ENCODE measurements at places on chromosomes 7 and 10.

- DNase-seq: no peak
These were observed 18.5 kb upstream of the ERLIN1 start for GRCh38 chr10:100204370-100204769.

DNA sequence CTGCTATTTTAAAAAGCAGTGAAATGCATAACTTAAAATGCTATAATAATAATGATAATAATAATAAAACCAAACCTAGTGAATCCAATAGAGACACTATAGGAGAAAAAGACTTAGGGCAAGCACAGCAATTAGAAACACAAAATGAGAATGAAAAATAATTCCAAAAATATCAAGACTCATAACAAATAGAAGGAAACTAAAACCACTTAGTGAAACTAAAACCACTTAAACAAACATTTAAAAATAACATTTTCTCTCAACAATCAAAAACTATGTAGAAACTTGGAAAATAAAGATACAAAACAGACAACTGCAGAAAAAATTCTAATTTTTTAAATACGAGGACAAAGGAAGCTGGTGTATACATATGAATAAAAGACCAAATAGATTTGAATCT lies 655.2 kb upstream of the NRG3 start:
- DNase-seq: no peak

- no peak for DNase-seq
These were observed 18.1 kb upstream of the PDIA4 start for GRCh38 chr7:149046416-149046815.

DNA sequence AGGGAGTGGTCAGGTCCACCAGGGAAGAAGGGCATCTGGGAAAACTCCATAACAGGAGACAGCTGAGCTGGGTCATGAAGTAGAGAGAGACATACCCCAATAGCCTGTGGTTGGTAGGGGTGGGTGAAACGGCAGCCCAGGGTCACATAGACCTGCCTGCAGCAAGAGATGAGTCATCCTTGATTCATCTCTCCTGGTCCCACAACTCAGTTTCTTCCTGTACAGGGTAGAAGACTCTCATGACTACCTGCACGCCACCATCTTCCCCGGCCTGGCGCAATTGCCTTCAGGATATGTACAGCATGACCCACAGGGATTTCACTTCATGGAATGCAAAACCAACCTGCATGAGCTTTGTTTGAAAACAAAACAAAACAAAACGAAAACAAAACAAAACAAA lies 45.1 kb upstream of the ADAM12 start:
- no peak for DNase-seq

GRCh38 chr7:36128448-36129047 lies 24.5 kb upstream of the EEPD1 start:
- DNase-seq: no peak

DNA sequence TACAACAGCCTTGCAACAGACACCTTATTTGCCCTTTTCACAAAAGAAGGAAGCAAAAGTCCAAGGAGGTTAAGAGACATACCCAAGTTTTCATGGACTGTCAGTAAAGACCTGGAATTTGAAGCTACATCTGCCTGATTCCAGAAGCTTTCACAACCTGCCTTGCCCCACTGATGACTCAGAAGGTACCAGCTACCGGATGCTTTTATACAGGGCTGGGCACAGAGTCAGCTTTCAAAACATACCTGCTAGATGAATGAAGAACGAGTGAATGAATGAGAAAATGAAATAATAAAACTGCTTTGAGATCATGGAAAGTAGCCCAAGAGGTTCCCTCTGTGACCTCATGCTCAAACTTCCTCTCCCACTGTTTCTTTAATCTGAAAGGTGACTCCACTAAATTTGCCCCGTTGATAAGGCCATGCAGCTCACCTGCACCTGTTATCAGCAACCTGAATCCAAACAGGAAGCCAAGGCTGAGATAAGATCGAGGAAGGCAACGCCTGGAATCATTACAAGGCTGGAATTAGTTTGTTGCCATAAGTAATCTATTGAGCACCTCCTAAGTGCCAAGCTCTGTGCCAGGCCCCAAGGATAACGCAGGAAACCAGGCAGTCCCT lies 151.5 kb downstream of the WDR11 start:
- DNase-seq: no peak

DNA sequence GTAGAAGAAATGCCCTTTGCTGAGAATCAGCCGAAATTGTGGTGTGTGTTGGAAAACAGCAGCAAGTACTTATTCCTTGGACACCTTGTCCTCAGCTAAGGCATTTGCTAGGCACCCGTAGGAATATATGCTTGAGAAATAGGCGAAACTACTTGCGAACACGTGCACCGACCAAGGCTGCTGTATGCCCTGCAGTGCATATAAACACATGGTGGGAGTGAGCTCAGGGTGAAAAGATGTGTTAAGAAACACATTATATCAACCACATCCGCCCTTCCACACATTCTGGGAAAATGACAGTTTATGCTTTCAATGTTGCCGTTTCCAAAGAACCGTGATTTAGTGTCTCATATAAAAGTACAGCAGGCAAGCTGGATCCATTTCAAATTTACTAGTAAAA lies 199.2 kb downstream of the JCAD start:
- DNase-seq: no peak

- no peak for DNase-seq
These were observed 92.9 kb downstream of the CELF2 start for GRCh38 chr10:11110539-11110938.

DNA sequence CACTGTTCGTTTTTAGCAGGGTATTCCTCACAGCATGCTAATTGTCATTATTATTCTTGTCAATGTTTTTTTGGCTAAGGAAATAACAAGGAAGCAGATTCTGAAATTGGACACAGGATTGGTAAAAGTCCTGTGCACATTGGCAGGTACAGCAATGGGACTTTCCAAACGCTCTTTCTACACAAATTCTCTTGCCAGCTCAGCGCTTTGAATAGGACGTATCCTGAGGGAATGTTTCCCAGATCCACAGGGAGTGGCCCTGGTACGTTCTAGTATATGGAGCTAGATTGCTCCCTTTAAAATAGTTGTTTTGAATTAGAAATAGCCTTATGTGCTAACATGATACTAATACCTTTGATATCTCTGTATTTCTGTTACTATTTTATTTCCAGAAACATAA lies 82.8 kb upstream of the GRB10 start:
- DNase-seq: no peak

GRCh38 chr10:68837626-68838322 lies 10.4 kb downstream of the STOX1 start:
- DNase-seq: no peak

DNA sequence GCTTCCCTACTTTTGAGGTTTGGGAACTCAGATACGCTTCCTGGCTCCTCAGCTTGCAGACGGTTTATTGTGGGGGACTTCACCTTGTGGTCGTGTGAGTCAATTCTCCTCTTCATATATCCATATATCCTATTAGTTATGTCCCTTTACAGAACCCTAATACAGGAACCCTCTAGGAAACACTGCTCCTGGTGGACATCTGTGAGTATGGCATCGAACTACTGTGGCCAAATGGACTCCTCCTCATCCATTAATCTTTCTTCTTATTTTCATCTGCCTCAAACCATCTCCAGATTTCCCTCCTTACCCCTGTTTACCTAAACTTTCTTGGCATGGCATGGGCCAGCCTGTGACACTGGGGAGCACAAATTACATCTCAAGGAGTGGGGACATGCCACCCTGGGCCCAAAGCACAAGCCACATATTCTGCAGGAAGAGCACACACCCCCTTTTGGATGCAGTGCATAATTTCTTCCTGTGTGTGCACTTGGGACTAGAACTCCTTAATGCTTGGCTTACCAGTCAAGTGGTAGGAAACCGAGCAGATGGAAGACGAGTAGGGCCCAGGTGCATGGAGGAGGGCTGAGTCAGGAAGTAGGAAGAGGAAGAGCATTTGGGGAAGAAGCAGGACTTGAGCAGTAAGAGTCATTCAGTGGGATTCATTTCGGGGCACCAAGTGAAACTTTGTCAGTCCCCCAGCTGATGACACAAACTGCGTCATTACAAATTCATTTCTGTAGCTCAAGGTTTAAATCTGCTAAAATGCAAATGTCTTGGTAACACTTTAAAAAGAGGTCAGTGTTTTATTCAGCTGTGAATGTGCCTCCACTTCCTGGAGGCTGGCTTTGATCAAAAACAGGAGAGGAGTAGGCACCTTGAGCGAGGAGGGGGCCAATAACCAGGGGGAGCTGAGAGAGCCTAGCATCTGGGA lies 80.8 kb upstream of the PLXNA4 start:
- no peak for DNase-seq

GRCh38 chr7:107879400-107880035 lies 11.5 kb upstream of the DLD start:
- no peak for DNase-seq

GRCh38 chr10:6164271-6165095 lies 38.2 kb upstream of the PFKFB3 start:
- no peak for DNase-seq

- DNase-seq: no peak
These were observed 15.1 kb downstream of the LRRTM3 start for GRCh38 chr10:66940965-66941364.

DNA sequence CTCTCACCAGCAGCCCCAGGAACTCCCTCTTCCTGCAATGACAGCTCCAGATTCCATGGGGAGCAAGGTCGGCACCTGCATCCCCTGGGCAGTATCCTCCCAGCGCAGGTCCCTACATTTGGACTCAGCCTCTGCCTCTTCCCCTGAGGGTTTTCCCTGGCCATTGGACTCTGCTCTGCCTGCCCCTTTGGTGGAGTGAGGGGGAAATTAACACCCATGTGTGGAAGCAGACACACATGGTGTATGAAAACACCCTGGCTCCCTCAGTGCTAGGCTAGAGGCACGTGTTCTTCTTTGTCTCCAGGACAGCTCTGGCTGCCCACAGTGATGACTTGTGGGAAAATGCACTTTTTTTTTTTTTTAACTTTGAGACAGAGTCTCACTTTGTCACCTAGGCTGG lies 8.4 kb downstream of the PRF1 start:
- no peak for DNase-seq

GRCh38 chr7:49403844-49404243 lies 369.6 kb upstream of the VWC2 start:
- no peak for DNase-seq

DNA sequence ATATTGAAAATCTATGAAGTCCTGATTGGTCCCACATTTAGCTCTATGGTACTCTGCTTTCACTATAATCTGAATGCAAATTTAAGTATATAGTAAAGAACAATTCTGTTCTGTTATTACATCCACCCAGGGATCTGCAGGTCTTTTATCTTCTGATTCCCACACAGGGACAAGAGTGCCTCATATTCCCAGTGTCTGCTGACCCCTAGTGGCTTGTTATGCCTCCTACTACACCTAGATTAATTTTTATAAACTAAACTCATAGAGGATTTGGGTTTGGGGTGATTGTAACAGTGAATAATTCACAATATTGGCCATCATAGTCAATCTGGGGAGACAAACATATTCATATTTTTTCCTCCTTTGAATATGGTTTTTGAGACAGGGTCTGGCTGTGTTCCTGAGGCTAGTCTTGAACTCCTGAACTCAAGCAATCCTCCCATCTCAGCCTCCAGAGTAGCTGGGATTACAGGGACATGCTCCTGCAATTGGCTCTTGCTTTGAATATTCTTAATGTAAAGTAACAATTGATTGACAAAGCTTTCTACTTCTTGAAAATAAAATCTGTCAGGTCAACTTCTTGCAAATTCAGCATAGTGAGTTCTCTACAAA lies 282.1 kb downstream of the KCND2 start:
- DNase-seq: no peak

DNA sequence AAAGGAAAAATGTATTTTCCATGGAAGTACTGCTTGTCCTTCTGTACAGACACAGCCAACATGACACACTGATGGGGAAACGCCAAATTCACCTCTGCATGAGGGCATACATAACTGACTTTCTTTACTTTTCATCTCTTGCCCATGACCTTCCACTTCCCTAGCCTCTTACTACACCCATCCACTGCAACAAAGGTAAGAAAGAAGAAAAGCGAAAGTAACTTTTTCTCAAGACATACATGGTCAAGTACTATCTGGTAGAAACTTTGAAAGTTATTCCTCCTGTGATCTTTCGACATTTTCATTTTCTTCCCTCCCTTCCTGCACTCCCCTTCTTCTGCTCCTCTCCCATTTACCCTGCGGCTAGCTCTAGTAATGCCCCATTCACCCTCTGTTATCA lies 130.8 kb downstream of the USP6NL start:
- no peak for DNase-seq

DNA sequence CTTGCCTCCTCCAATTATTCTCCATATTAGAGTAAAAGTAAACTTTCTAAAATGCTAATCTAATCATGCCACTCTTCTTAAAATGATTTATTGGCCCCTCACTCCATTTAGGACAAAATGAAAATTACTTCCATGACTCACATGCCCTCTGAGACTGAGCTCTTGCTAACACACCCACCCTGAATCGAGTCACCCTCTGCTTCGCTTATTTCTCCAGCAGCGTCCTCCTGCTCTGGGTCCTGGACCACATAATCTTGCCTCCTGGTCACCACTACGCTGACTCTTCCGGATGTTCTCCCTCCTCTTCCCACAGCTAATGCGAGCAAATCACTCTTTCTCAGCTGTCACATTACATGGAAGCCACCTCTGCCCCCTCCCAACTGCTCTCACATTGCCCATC lies 384.0 kb upstream of the FZD8 start:
- no peak for DNase-seq

DNA sequence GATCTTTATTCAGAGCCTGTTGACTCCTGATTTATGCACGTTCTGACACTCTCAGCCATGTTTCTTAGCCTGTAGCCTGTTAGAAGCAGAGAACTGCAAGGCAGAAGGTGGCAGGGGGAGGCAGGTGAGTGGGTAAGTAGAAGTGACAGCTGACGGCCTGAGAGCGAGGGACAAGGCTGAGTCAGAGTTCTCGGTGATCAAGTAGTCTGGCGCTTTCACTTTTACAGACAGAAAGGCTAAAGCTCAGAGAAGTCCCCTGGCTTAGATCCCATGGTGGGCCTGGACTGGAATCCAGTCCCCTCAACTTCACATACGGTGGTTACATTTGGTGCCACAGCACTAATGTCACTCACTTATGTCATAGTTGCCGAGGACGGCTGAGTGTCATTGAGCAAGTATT lies 139.0 kb downstream of the TACC2 start:
- no peak for DNase-seq

DNA sequence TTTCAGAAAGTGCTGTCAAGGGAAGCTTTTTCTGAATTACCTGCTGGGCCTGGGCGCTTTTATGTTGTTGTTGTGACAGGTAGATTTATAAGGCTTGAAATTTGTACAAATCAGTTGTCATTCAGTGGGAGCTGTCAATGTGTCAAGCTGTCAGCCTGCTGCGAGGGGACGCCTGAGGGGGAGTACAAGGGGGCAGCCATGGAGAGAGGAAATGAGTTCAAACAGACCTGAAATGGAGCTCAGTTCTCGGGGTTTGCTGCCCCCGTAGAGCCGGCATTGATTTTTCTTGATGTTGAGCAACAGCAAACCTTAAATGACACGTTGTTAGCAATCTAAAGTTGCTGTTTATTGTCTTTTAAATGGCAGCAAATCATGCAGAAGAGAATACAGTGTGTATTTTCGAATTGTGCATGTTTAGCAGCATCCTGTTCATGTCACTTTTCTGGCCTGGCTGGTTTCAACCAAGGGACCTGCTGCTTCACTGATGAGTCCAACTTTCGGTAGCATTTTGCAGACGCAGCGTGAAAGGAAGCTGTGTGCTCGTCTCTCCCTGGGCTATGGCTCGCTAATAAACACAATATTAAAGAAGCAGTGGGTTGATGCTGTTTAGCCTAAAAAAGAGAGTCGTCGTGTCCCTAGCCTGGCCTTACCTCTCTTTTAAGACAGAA lies 166.5 kb downstream of the LRMDA start:
- no peak for DNase-seq
